Stimulated activated CD4-positive, alpha-beta T cell treated with anti-CD3 and anti-CD28 coated beads, Interleukin-12 subunit alpha, Interleukin-12 subunit beta, amount 100 ng/mL, for 48 hours (primary cell): ENCODE measurements at places on chromosomes 4 and X.

GRCh38 chrX:21655901-21656586 is 2.1 kb downstream of the KLHL34 start:
- no peak for DNase-seq

DNA sequence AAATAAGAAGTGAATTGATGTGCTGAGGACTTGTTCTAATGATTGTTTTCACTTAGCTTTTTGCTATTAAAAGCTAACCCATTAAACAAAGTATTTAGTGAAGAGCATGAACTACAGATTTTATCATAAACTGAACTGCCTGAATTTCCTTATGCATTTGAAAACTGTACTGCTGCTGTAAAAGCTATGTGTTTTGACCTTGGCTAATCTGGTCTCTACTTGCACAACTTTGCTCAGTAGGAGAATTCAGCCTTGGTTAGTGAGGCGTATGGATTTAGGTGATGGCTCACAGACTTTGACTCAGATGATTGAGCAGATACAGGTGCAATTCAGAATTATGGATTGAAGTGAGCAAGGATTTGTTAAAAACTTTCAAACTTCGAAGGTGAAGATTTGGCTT is 38.7 kb upstream of the FAT1 start:
- DNase-seq, result no peak

DNA sequence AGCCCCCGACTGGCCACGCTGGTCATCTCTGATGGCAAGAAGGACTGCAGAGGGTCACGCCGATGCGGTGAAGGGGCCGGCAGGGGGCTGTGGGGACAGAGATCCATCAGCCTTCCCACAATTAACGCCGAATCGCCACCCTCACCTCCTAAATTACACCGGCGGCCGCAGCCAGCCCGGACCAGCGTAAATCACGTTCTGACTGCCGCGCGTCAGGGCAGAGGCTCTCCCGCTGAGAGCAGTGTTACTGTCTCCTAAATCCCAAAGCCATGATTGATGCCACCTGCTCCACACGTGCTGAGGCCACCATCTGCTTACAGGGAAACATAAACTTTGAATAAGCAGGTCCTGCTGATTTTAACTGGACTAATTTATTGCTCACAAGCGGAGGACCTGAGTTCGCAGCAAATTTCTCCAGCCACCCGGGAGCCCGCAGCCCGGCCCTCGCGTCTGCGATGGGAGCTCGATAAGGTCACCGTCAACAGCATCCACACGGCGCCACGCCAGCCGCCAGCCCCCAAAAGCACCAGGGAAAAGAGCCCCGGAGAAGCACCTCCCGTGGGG is 127.3 kb upstream of the NKX1-1 start:
- no peak for DNase-seq

DNA sequence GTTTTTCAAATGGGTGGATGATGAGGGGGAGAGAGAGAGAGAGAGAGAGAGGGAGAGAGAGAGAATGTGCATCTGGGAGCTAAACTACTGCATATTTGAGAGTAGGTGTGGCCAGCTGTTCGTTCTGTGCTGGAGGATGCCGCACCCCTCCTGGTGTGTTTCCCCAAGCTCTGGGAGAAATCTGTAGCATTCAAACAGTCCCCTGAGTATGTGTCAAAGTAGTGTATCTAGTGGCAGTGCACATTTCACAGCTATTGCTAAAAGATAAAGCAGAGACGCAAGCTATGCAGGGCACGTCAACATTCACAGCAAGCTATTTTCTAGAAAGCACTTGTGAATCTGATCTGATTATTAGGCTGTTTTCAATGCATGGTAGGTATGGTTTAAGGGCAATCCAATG is 83.5 kb upstream of the LIMCH1 start:
- no peak for DNase-seq

GRCh38 chr4:136768925-136769275 is 763.4 kb downstream of the PCDH18 start:
- DNase-seq, result no peak

DNA sequence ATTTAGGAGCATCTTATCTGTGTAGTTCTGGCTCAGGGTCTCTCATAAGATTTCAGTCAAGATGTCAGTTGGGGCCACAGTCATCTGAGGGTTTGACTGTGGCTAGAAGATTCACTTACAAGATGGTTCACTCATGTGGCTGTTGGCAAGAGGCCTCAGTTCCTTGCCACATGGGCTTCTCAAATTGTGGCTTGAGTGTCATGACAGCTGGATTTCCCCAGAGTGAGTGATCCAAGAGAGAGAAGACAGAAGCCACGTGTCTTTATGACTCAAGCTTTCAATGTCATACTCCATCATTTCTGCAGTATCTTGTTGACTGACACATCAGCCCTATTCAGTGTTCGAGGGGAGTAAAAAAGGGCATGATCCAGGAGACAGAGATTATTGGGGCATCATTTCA is 131.3 kb upstream of the AP1S2 start:
- DNase-seq, result peak; percentile 37

DNA sequence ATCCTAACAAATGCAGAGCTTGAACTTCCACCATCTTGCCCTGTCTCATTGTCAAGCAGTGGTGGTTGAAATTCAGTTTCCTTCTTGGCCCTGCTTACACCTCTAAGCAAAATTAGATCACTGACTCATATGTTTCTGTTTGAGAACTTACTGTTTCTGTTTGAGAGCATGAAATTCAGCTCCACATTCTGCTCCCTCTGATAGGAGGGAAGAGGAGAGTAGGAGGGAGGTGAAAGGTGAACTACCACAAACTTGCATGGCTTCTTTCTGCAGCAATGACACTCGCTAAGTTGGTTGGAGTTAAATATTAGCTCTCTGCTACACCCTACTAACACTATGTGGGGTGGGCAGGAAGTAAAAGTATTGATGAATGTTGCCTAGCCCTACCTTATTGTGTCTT is 117.8 kb upstream of the EDA2R start:
- DNase-seq, result no peak

GRCh38 chrX:20442597-20442996 is 175.9 kb upstream of the RPS6KA3 start:
- DNase-seq, result peak; percentile 71

- no peak for DNase-seq
These were observed 57.0 kb upstream of the PROM1 start for GRCh38 chr4:16140879-16141249.

GRCh38 chr4:98522636-98523395 is 135.6 kb downstream of the TSPAN5 start:
- no peak for DNase-seq

GRCh38 chrX:65757943-65758342 is 90.5 kb downstream of the MSN start:
- DNase-seq, result no peak

DNA sequence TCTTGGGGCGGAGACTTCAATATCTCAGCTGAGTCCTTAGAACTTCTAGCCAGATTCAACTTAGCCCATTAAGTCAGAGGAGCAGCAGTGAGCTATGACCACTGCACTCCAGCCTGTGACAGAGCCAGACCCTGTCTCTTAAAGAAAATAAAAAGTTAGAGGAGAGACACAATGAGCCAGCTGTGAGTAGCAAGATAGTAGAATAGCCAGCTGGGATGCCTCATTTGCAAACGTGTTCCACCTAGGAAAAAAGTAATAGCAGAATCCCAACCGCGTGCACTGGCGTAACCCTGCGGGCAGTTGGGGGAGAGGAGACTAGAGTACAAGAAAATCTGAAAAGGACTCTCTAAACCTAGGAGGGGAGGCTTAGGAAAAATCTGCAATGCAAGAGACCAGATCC is 133.2 kb upstream of the ANXA3 start:
- no peak for DNase-seq

- no peak for DNase-seq
These were observed 999 bp upstream of the CTBP1 start for GRCh38 chr4:1249731-1250526.

DNA sequence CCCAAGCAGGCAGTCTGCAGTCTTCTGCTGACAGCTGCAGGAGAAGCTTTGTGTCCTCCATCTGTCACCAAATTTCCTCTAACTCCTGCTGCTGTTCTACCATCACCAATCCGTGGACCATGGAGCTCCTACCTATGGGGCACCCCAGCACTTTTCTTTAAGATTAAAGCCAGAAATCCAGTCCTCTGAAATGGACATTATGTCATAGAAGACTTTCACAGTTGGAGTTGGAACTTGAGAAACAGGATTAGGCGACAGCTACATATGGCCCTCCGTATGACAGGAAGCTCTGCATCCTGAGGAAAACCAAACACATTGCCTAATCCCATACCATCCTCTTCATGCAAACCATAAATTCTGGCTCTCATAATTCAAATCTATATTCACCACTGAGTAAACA is 470.6 kb upstream of the GALNTL6 start:
- DNase-seq, result no peak

DNA sequence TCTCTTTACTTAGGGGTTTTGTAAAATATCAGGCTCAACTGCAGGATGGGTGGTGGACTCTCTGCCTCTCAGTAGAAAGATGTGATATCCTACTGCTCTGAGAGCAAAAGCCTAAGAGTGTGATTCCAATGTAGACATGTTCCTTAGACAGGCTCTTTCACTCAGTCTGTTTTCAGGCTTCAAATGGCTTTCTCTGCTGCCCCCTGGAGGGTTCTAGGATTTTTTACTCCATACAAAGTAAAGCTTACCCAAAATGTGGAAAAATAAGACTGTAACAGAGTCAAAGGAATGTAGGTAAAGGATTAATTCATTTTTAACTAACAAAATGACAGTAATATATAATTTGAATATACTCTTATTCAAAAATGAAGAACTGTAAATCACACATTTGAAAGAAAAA is 32.1 kb downstream of the ZGRF1 start:
- DNase-seq, result peak; percentile 31

- no peak for DNase-seq
These were observed 145.6 kb downstream of the INPP4B start for GRCh38 chr4:142700531-142700930.

DNA sequence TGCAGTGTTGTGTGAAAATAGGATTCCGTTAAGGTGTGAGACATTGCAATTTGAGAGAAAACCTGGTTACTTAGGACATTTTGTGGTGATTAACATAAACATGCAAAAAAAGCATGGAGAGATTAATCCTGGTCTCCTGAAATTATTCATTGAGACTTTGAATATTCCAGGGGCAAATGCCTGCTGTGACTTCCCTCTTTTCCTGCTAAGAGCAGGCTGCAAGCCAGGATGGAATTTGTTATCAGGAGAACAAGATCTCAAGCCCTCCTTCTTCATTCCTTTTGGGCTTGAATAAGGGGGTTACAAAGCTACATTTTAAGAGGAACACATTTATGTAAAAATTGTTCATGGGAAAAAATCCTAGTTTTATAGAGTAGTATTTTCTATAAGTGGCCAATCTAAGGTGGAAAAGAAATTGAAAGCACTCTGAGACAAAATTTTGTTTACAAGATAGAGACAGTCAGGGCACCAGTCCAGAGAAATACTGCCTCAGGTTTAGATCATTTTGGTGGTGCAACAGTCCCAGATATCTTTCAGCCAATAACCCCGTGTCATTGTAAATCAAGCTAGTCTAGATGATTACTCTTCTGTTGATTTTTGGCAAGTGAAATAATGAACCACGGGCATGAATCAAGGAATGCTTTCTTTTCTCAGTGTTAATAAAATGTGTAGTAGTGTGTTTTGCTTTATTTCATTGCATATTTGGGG is 1528.3 kb upstream of the AGA start:
- no peak for DNase-seq

GRCh38 chr4:86556791-86557415 is 37.2 kb upstream of the PTPN13 start:
- no peak for DNase-seq

GRCh38 chrX:49232525-49232924 is 615 bp downstream of the CACNA1F start:
- DNase-seq, result no peak

- peak; percentile 2 for DNase-seq
These were observed 13.5 kb downstream of the RXFP1 start for GRCh38 chr4:158535130-158535614.

GRCh38 chrX:46860557-46860956 is 23.7 kb downstream of the RP2 start:
- no peak for DNase-seq

DNA sequence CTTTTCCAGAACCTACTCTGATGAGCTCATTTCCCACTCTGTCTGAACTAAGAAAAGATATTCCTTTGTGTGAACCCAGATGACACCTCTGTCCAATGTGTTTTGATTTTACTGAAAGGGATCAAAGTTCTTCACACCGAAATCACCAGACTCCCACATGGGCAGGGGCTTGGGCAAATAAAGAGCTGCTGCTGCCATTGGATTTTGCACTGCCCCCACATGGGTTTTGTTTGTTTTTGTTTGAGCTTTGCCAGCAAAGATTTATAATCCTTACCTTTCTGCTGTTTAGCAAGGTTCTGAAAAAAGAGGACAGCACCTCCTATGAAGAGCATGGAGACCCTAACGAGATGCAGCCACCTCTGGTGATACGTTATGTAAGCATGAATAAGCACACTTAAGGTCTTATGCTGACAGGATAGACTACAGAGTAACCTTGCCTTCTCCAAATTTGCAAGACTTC is 44.3 kb downstream of the HSD17B13 start:
- no peak for DNase-seq

- peak; percentile 46 for DNase-seq
These were observed 47.0 kb upstream of the MID1IP1 start for GRCh38 chrX:38754102-38754790.

DNA sequence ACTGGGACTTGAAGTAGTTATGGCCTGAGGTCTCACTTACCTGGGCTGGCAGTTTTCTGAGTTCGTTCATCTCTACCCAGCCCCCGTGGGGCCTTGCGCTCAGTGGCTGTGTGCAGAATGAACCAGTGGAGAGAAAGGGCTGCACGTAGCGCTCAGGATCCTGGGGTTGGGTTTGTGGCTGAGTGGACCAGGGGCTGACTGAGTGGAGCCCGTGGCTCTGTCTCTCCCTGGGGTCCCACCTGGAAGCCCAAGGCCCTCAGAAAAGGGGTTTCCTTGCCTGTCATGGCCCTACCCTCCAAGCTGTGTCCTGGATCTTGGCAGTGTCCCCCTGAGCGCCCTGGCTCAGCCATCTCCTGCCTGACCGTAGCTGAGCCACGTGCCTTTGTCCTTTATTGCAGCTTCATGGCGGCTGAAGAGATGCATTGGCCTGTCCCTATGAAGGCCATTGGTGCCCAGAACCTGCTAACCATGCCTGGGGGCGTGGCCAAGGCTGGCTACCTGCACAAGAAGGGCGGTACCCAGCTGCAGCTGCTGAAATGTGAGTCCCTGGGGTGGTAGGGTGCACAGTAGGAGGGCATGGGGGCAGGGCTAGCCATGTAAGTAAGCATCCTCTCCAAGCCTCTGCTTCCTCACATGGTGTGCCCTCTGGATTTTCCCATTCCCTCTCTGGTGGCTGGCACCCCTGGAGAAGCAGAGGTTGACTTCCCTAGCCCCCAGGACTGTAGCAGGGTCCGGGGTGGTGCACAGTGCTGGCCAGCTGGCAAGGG is 23.2 kb upstream of the ADD1 start:
- no peak for DNase-seq

- no peak for DNase-seq
These were observed 93.8 kb downstream of the MBNL3 start for GRCh38 chrX:132395026-132395425.
